ENCODE measurements at places on chromosomes 2 and 18. TPM values are rescaled to one million over a fixed set of nuclear protein-coding genes. Genes with fewer than 3 reads are reported as not detected.

The CPLX4 gene
- total RNA-seq, result not detected

The AGFG1 gene
- total RNA-seq, result 67.0 TPM

The GPR45 gene
- not detected for total RNA-seq

The PLCL1 gene
- 2.0 TPM for total RNA-seq

The SMYD5 gene
- total RNA-seq, result 20.6 TPM

The SLC4A3 gene
- not detected for total RNA-seq

The EMILIN1 gene
- 7.2 TPM for total RNA-seq

The SLC8A1 gene
- total RNA-seq, result 0.34 TPM

The POTEI gene
- total RNA-seq, result 0.05 TPM

The KRTCAP3 gene
- not detected for total RNA-seq

The RMDN2 gene
- 1.00 TPM for total RNA-seq

The REG3G gene
- total RNA-seq, result not detected

The FOXI3 gene
- not detected for total RNA-seq

The COL4A4 gene
- total RNA-seq, result under 0.01 TPM

The FSHR gene
- total RNA-seq, result not detected

The PLGLB2 gene
- not detected for total RNA-seq

The ICOS gene
- total RNA-seq, result not detected

The B4GALT6 gene
- total RNA-seq, result 4.7 TPM

The ZC3H8 gene
- 3.3 TPM for total RNA-seq

The TMEM200C gene
- not detected for total RNA-seq

The UBXN4 gene
- 40.2 TPM for total RNA-seq

The GPR39 gene
- 0.07 TPM for total RNA-seq

The TRPM8 gene
- not detected for total RNA-seq

The IL36RN gene
- not detected for total RNA-seq

The SLC5A7 gene
- total RNA-seq, result not detected

Measured in mammary microvascular endothelial cell (primary cell).